ENCODE measurements at places on chromosomes 7 and 10.

DNA sequence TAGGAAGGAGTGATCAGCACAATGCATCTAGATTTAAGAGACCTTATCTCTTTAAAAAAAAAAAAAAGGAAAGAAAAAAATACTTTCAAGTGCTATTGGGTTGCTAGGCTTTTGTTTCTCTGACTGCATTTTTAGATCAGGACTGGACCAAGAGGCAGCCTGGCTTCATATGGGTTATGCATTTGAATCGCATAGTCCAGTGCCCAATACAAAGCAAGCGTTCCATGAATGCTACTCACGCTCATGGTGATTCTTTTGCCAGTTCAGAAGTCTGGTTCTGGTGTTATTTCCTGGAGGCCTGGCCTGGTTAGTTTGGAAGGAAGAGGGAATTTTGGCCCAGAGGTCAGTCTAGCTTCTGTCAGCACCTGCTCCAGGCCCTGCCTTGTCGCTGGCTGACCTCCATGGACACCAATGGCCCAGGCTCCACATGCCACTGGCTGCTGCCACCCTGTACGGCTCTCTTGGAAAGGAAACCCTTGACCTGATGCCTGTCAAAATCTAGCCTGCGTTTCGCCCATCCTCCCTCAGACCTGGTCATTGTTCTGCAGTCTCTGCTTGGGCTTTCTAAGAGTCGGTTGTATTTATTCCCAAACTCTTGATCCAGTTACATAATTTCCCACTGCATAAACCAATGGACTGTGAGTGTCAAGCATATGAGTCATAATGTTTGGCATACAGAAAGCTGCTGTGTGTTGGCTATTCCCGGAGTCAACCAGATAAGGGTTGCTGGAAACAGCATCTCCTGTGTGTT is 74.3 kb upstream of the MKX start:
- DNase-seq: no peak

DNA sequence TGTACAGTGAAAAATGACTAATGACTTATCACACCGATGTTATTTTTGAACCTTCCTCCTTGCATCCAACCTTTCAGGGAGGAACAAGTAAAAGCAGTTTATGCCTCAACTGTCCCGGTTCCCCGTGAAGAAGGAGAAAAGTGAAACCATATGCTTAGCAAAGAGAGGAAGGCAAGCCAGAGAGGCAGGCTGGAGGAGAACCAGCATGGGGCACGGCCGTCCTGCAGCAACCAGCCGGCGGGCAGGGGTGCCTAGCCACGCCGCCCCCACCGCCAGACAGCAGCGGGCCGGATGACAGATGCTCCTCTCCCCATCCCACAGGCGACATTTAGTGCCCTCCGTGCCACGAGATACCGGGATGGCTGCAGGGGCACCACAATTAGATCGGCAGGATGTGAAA is 421.4 kb upstream of the MGMT start:
- DNase-seq: no peak

DNA sequence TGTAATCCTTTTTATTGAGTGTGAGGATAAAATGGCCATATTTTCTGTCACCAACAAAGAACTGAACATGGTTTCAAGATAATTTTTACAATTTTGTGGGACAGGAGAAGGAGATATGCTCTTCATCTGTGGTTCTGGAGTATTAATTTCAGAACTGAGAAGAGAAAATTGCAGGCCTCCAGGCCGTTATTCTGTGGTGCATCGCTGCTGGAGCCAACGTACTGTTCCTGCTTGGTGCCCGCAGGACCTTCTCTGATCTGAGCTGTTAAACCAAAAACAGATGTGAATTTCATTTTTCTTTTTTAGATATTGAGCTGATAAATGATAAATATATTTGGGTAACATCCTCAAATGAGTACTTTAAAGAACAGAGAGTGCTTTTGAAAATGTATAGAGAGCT is 63.9 kb downstream of the IKZF1 start:
- no peak for DNase-seq

DNA sequence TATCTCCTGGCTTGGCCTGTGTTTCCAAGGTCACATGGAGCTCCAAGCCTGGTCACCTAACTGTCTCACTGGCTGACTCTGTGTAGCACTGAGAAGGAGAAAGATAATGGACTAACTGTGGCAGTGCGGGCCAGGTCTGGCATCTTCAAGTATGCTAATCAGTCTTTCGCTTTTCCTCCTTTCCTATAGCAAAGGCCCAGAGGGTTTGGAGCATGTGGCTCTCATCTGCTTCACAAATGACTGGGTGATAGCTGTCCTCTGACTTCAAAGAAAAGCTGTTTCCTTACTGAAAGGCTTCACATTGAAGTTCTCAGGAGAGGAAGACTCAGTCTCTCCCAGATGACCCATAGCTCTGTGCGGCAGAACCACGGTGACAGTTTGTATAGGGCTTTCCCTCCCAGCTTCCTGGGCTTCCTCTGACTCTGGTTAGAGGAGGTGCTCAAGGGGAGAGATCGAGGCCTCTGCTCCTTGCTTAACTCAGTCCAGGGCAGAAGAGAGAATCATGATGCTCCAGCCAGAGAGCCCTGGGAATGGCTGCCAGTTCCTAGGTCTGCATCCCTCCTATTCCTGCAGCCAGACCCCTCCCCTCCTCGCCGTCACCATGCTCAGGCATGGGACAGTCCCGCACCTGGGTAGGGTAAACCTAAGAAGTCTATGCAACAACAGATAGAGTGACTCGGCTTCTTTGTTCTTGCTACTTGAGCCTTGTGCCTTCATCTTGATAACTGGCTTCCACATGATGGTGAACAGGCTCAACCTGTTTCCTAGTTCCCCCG is 72.3 kb downstream of the CCDC71L start:
- no peak for DNase-seq

DNA sequence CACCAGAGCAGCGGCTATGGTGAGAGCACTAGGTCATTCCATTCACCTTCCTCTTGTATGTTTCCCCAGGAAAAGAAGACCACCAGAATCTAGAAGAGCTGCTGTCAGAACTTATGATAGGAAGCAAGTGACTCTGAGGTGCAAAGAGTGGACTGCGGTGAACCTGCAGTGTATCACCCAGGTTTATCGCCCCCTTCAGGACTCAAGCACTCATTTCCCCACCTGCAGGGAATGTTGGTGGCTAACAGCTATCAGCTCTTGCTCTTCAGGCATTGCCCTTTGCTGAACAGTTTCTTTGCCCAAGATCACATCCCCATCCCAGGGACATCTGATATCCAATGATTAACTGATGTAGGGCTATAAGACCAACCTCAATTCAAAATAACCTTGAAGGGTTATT is 66.3 kb upstream of the IL6 start:
- no peak for DNase-seq

DNA sequence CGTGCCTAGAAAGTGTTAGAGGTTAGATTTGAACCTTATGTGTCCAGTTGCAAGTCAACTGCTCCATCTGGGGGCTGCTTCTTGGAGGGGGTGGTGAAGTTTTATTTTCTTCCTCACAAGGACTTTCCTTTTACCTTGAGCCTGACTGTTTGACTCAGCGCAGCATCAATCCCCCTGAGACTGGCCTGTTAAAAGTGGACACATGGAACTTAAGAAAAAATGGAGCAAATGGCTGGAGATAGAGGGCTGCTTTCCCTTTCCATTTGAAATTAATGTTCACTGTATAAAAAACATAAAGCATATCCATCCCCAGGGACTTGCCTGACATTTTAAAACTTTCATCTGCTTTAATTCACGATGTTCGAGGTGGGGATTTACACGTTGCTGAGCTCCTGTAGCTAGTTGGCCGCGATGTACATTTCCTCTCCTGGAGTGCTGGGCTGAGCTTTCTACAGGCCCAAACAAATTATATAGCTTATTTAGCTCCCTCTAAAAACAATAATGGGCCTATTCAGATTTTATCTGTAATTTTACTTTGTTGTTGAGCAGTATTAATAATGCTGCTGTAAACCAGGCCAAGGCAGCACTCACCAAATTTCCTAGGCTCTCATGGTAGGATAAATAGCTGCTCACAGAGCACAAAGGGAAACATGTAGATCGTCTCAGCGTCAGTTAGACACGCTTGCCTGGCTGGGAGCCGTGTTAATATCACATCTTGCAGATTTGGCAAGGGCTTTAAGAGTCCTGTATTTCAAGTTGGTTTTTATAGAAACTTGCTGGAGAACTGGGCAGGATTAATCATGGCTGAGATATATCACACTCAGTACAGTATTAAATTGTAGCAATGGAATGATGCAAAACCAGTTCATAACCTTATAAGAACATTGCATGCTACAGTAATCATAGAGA is 251.5 kb downstream of the LRMDA start:
- DNase-seq: no peak

DNA sequence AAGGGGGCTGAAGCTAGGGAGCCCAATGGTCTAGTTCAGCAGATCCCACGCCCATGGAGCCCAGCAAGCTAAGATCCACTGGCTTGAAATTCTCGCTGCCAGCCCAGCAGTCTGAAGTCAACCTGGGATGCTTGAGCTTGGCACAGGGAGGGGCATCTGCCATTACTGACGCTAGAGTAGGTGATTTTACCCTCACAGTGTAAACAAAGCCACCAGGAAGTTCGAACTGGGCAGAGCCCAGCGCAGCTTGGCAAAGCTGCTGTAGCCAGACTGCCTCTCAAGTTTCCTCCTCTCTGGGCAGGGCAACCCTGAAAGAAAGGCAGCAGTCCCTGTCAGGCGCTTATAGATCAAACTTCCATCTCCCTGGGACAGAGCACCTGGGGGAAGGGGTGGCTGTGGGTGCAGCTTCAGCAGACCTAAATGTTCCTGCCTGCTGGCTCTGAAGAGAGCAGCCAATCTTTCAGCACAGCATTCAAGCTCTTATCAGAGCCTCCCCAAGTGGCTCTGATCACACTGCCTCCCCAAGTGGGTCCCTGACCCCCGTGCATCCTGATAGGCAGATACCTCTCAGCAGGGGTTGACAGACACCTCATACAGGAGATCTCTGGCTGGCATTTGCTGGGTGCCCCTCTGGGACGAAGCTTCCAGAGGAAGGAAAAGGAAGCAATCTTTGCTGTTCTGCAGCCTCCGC is 167.8 kb downstream of the CCDC71L start:
- DNase-seq: no peak

GRCh38 chr7:96284835-96285234 is 37.1 kb downstream of the SLC25A13 start:
- DNase-seq: no peak

- peak; percentile 40 for DNase-seq
These were observed 18.5 kb upstream of the ANTXRL start for GRCh38 chr10:46268076-46268881.

DNA sequence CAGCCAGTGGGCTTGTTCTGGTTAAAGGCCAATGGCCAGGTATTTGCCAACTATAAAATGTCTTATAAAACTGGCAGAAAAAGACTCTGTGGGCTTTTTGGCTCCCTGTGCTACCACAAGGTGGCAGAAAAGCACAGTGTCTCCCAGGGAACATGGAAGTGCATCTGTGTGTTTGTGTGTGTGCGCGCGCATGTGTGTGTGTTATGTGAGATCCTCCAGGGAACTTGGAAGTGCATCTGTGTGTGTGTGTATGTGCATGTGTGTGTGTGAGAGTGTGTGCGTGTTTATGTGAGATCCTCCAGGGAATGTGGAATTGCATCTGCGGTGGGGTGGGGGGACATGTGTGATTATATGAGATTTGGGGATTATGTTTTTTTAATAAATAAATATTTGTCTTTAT is 30.2 kb upstream of the ABI1 start:
- DNase-seq: no peak

- no peak for DNase-seq
These were observed 8.6 kb downstream of the CPA5 start for GRCh38 chr7:130353196-130353595.

GRCh38 chr10:1544929-1545328 is 192.4 kb downstream of the ADARB2 start:
- DNase-seq: no peak

- DNase-seq: no peak
These were observed 26.5 kb downstream of the DNAJB12 start for GRCh38 chr10:72328045-72328828.

DNA sequence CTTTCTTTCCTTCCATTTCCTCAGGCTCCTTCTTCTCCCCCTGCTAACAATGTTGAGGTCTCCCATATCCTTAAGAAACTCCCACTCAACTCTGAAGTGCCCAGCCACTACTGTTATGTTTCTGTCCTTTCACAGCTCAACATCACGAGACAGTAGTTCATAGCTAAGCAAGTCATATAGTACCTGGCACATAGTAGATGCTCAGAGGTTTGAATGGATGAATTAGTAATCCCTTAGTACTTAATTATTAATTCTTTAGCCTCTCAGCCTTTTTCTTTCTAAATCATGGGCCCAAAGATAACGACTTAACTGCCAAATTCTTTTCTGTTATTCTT is 22.6 kb downstream of the CSGALNACT2 start:
- DNase-seq: no peak

GRCh38 chr7:102079140-102080018 is 207.3 kb upstream of the SH2B2 start:
- no peak for DNase-seq

GRCh38 chr10:89147256-89147655 is 59.9 kb downstream of the CH25H start:
- DNase-seq: no peak

DNA sequence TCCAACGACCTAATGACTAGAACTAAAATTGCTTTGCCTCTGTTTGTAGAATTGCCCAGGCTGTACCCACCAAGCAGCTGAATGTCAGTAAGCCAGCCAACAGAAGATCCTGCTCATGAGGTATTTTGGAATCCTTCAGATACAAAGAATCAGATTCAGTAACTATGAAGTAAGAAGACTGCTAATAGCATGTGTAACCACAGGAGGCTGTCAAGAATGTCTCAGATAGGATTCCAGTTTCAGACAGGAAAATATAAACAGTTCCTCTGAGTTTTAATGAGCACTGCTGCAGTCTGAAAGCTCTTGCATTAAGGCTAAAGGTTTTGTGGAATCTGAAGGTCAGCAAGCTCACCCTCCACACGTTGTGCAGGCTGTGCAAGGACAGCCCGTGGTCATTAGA is 112.6 kb upstream of the ADAM12 start:
- no peak for DNase-seq

GRCh38 chr10:83603708-83604107 is 535.6 kb upstream of the GHITM start:
- no peak for DNase-seq

GRCh38 chr10:33273295-33274002 is 61.0 kb downstream of the NRP1 start:
- DNase-seq: no peak

- no peak for DNase-seq
These were observed 263.6 kb downstream of the SKIDA1 start for GRCh38 chr10:21261842-21262294.

DNA sequence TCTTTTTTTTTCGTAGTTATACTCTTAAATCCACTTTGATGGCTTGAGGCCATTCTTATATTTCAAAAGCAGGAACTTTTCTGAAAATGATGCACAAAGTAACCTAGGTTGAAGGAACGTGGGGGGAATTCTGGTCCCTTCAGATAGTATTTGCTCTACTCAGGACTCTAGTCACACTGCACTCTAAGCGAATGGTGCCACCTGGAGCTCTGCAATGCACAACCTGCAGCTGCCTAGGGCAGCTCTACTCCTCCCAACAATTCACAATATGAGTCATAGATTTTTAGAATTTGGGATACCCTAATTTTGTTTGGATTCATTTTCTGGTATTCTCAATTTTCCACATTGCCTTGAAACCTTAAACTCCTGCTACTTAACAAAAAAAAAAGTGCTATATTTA is 17.3 kb downstream of the SYPL1 start:
- DNase-seq: no peak

GRCh38 chr7:52502281-52502680 is 533.2 kb upstream of the POM121L12 start:
- no peak for DNase-seq

- DNase-seq: no peak
These were observed 58.6 kb upstream of the PRSS1 start for GRCh38 chr7:142690554-142691182.

GRCh38 chr10:99365736-99366135 is 36.6 kb downstream of the CNNM1 start:
- no peak for DNase-seq
